ENCODE measurements at places on chromosomes 16 and 17.

GRCh38 chr17:48595278-48595999 is 1.9 kb upstream of the HOXB5 start:
- no peak for DNase-seq

GRCh38 chr17:549177-550040 is 165.2 kb downstream of the VPS53 start:
- no peak for DNase-seq

GRCh38 chr17:10803830-10804475 is at the start of gene TMEM238L:
Gene TMEM238L, minus strand, starts transcription at chr17:10804099. Its CDS starts 136 bp downstream, at chr17:10803963.
- no peak for DNase-seq

- DNase-seq = no peak
Measured at GRCh38 chr16:77896415-77897128, 108.2 kb downstream of the VAT1L start.

DNA sequence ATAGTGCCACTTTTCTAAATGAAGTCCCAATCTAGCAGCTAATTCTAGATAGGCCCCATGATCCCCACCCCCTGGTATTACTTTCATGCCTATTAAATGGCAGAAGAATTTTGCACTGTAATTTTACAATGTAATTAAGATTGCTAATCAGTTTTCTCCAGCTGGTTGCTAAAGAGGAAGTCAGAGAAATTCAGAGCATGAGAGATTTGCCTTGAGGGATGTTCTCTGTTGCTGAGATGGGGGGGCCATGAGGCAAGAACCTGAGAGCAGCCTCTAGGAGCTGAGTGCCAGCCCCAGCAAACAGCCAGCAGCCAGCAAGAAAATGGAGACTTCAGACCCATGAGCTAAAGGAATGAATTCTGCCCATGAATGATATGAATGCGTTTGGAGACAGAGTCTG is 38.9 kb downstream of the SHCBP1 start:
- no peak for DNase-seq

All from stimulated activated CD8-positive, alpha-beta memory T cell treated with anti-CD3 and anti-CD28 coated beads, Interleukin-15, amount 100 ng/mL, for 24 hours (primary cell).